Motor neuron (in vitro differentiated cells): ENCODE measurements at places on chromosomes 1 and 21. TPM values are rescaled to one million over a fixed set of nuclear protein-coding genes. Genes with fewer than 3 reads are reported as not detected.

The PLA2G4A gene
- 3.7 and 4.3 TPM in 2 replicates for total RNA-seq

The OR10Z1 gene
- total RNA-seq = 1.4 TPM in 1 of 2 replicates, not detected in the other

The SLC25A34 gene
- total RNA-seq = 0.92 and 1.4 TPM in 2 replicates

The PRKAA2 gene
- total RNA-seq = 11.4 and 11.6 TPM in 2 replicates

The LCE1B gene
- 0.41 TPM in 1 of 2 replicates, not detected in the other for total RNA-seq

The RNPC3 gene
- 45.6 and 49.5 TPM in 2 replicates for total RNA-seq

The CELA2A gene
- not detected in 2 replicates for total RNA-seq

The KIF26B gene
- 11.5 and 12.3 TPM in 2 replicates for total RNA-seq

The SEMA4A gene
- 1.4 and 1.7 TPM in 2 replicates for total RNA-seq

The MYBPH gene
- total RNA-seq = 0.15 TPM in 1 of 2 replicates, not detected in the other

The AKR7A3 gene
- 0.53 and 0.85 TPM in 2 replicates for total RNA-seq

The ADCY10 gene
- total RNA-seq = 0.04 and 0.41 TPM in 2 replicates

The CFAP298 gene
- total RNA-seq = 22.9 and 24.2 TPM in 2 replicates

The INKA2 gene
- 1.0 and 1.3 TPM in 2 replicates for total RNA-seq

The GUCA2B gene
- total RNA-seq = not detected in 2 replicates

The MTARC2 gene
- total RNA-seq = not detected in 2 replicates

The PROX1 gene
- total RNA-seq = 0.27 and 0.66 TPM in 2 replicates

The MFAP2 gene
- 14.7 and 17.6 TPM in 2 replicates for total RNA-seq

The THEM5 gene
- not detected in 2 replicates for total RNA-seq

The SOX13 gene
- total RNA-seq = 24.6 and 28.4 TPM in 2 replicates

The NIPAL3 gene
- total RNA-seq = 28.1 and 29.0 TPM in 2 replicates

The HSPB7 gene
- 0.71 and 0.77 TPM in 2 replicates for total RNA-seq

The IL20 gene
- total RNA-seq = 0.25 TPM in 1 of 2 replicates, not detected in the other

The FNDC10 gene
- total RNA-seq = 10.3 and 11.0 TPM in 2 replicates

The SLC16A1 gene
- total RNA-seq = 52.8 and 54.3 TPM in 2 replicates

The TMEM52 gene
- 0.87 and 2.0 TPM in 2 replicates for total RNA-seq

The FAM78B gene
- 2.2 and 3.4 TPM in 2 replicates for total RNA-seq

The TNFSF18 gene
- total RNA-seq = 0.10 and 0.23 TPM in 2 replicates

The OR11L1 gene
- total RNA-seq = 0.25 TPM in 1 of 2 replicates, not detected in the other

The ARHGAP30 gene
- total RNA-seq = 0.64 and 0.74 TPM in 2 replicates

The MROH9 gene
- not detected in 2 replicates for total RNA-seq

The CDA gene
- total RNA-seq = 0.68 TPM in 1 of 2 replicates, not detected in the other

The NTNG1 gene
- 5.4 and 8.6 TPM in 2 replicates for total RNA-seq

The MYCL gene
- 0.18 and 1.7 TPM in 2 replicates for total RNA-seq

The COL8A2 gene
- total RNA-seq = 1.0 and 1.3 TPM in 2 replicates

The USP33 gene
- total RNA-seq = 95.2 and 107 TPM in 2 replicates

The DCST2 gene
- 2.2 and 2.8 TPM in 2 replicates for total RNA-seq

The KMO gene
- 0.15 and 0.97 TPM in 2 replicates for total RNA-seq

The AMY1B gene
- 0.53 TPM in 1 of 2 replicates, not detected in the other for total RNA-seq

The CSF3R gene
- total RNA-seq = 3.8 and 6.3 TPM in 2 replicates

The GBP2 gene
- 6.0 and 6.8 TPM in 2 replicates for total RNA-seq

The WARS2 gene
- 16.2 and 16.4 TPM in 2 replicates for total RNA-seq

The SYNJ1 gene
- 7.3 and 9.3 TPM in 2 replicates for total RNA-seq

The NBPF19 gene
- 34.4 and 38.8 TPM in 2 replicates for total RNA-seq

The CFHR5 gene
- not detected in 2 replicates for total RNA-seq

The AXDND1 gene
- 0.96 and 1.0 TPM in 2 replicates for total RNA-seq

The LCE3D gene
- 1.2 TPM in 1 of 2 replicates, not detected in the other for total RNA-seq

The GLMP gene
- 16.3 and 17.0 TPM in 2 replicates for total RNA-seq

The FAM163A gene
- 0.14 TPM in 1 of 2 replicates, not detected in the other for total RNA-seq

The CHIA gene
- total RNA-seq = 0.05 and 0.21 TPM in 2 replicates

The LAPTM5 gene
- 0.49 and 0.60 TPM in 2 replicates for total RNA-seq

The AK5 gene
- total RNA-seq = 1.1 and 1.2 TPM in 2 replicates

The MYOG gene
- 0.37 TPM in 1 of 2 replicates, not detected in the other for total RNA-seq
